Effector memory CD4-positive, alpha-beta T cell (primary cell): ENCODE measurements at places on chromosomes 16 and 17.

DNA sequence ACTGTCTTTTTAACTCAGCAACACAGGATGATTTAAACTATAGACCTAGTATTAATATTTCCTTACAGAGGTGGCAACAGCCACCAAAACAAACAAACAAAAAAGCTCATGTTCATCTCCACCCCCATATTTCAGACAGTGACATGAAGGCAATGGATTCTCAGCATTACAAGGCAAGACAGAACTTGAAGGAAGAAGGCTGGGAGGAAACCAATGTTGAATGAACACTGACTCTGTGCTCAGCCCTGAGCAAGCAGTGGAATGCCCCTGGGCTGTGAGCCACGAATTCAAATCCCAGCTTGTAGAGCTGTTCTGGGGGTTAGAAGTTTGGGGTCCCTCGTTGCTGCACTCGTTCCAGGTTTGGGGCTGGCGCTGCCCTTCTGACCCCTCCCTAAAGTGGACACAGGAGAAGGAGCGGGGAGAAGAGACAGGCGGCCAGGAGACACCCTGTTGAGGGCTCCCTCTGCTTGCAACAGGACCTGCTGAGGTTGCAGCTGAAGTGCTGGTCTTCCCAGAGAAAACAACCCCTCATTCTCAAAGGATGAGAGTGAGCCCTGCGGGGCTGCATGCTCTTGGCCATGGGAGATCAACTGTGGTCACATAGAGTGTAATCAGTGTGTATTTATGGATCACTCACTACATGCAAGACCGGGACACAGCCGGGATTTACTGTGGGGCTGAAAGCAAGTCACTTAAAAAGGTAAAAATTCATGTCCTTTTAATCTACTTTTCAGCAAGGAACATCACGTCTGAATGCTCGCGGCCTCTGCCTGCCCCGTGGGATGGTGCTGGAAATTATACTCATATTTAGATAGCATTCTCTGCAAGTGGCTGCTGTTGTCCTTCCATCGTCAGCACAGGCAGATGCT lies 34.3 kb downstream of the MYH3 start:
- no peaks in the 10 kb centered on the region for H3K36me3 ChIP-seq
- H3K4me1 ChIP-seq, result no peaks in the 10 kb centered on the region
- H3K27ac ChIP-seq, result no peak overlapping the region

- DNase-seq, result no peak
- no peak overlapping the region for H3K4me3 ChIP-seq
- H3K36me3 ChIP-seq, result peaks cover 57% of the 10 kb centered on the region
- H3K27ac ChIP-seq, result no peak overlapping the region
Observed at GRCh38 chr16:28096983-28097899, 33.7 kb upstream of the GSG1L start.

DNA sequence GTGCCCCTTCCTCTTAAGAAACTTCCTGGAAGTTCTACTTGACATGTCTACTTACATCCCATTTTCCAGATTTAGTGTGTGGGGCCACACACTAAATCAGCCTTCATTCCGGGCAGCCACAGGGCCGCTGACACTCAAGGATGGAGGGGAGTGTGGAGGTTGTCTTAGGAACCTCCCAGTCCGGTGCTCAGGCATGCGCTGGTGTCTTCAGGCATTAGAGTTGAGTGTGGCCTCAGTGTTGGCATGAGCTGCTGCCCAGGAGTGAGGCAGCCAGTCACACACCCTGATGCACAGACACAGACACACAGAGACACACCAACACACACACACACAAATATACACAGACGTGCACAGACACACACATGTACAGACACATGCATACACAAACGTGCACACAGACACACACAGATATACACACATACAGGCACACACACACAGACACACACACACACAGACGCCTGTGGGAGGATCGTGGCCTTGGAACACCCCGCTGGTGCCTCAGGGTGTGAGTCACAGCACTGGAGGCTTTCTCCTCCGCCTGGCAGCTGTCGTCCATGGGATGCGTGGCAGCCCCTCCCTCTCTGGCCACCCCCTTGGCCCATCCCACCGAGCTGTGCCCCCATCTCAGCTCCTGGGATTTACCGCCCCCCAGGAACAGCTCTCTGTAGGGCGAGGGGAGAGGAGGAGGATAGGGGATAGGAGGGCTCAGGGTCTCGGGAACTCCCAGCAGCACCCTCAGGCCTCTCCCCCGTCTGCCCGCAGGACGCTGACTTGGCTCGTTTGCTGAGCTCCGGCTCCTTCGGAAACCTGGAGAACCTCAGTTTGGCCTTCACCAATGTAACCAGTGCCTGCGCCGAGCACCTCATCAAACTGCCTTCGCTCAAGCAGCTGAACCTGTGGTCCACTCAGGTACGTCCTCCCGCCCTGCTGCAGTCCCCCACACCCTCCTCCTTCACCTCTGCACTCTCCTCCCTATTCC lies 75.6 kb upstream of the PLCG2 start:
- H3K4me1 ChIP-seq, result no peaks in the 10 kb centered on the region
- H3K36me3 ChIP-seq, result peaks cover 36% of the 10 kb centered on the region
- H3K4me3 ChIP-seq, result no peak overlapping the region

DNA sequence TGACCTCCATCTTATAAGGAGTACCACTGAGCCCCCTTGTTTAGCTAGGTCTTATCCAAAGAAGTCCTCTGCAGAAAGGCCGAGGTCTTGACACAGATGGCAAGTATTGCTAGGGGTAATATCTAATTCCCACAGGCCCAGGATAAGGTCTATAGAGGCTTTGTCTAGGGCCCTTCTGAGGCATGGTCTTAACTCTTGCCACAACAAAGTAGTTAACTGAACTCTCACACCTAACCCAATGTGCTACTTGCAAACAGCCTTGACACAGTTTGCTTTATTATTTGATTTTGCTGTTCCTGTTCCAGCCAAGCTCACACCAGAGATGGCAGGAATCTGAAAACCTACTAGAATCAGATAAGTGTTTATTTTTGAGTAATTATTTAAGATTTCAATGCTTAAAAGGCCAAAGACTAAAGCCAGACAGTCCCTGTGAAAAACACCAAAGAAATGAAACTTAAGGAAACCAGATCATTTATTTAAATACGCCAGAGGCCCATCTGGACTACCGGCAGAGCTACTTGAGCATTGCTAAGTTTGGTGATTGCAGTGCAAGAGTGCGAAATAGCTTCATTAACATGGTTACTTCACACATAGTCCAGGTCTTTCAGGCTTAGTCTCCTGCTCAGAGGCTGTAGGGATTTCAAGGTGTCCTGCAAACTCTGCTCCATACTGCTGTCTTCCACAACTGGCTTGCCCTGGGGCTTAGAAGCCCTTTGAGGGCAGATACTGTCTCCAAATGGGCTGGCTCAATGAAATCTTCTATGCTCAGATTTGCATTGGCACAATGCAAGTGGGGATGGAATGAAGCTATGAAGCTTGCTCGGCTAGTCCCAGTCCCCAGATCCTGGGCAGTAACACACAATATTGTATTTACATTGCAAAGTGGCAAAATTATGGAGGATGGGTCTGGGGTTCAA lies 28.5 kb upstream of the SUPT4H1 start:
- no peaks in the 10 kb centered on the region for H3K27me3 ChIP-seq
- H3K4me3 ChIP-seq, result no peak overlapping the region
- DNase-seq, result no peak
- H3K27ac ChIP-seq, result no peak overlapping the region

DNA sequence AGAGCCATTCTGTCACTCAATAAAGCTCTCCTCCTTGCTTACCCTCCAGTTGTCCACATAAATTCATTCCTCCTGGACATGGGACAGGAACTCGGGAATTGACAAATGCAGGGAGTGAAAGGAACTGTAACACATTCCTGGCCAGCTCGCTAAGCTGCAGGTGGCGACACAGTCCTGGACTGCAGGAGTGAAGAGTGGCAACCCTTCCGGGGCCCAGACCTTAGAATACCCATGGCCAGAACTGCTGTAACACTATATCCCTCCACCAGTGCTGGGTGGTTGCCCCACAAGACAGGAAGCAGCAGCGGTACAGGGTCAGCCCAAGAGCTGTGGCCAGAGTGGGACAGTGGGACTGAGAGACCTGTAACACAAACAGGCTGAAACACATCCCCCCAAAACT lies 30.3 kb upstream of the KIF2B start:
- no peak overlapping the region for H3K4me3 ChIP-seq
- no peak for DNase-seq
- H3K27ac ChIP-seq, result no peak overlapping the region
- H3K4me1 ChIP-seq, result no peaks in the 10 kb centered on the region
- no peaks in the 10 kb centered on the region for H3K36me3 ChIP-seq

DNA sequence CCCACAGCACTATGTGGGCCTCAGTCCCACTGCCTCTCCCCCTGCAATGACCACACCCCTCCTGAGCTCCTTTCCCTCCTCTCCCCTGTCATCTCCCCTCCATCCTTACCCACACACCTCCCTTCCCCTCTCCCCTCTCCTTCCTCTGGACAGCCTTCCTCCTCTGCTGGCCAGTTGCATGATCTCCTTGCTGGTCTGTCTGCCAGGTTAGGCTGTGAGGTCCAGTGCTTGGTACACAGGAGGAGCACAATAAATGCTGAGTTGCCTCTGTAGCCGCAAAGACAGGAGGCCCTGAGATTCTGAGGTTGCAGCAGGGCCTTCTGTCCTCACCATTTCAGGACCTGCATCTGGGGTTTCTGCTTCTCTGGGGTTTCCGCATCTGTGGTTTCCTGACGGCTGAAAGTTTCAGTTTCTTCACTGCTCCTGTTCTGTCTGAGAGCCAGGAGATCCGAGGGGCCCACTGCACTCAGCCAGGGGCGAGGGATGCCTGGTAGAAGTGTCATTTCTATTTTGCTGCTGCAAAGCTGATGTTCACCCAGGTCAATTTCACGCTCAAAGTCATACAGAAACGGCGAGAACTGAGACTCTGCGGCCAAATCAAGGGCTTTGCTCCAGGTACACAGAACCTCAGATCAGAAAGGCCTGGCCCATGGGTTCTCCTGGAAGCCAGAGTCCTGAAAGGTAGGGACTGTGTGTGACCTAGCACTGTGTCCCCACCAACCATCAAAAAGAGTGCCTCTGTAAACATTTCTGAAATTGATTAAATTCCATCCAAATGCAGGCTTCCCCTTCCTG lies 4.6 kb upstream of the SLC12A3 start:
- no peak for DNase-seq
- peak overlapping the region; percentile 44 for H3K27ac ChIP-seq
- H3K27me3 ChIP-seq, result no peaks in the 10 kb centered on the region

GRCh38 chr16:50645563-50646220 lies 35.4 kb downstream of the SNX20 start:
- H3K27ac ChIP-seq, result no peak overlapping the region
- H3K4me1 ChIP-seq, result no peaks in the 10 kb centered on the region
- no peaks in the 10 kb centered on the region for H3K27me3 ChIP-seq
- no peaks in the 10 kb centered on the region for H3K36me3 ChIP-seq
- no peak overlapping the region for H3K4me3 ChIP-seq

- DNase-seq, result no peak
- H3K4me3 ChIP-seq, result no peak overlapping the region
- H3K27ac ChIP-seq, result no peak overlapping the region
Observed at GRCh38 chr17:41467561-41467960, 375 bp upstream of the KRT32 start.

DNA sequence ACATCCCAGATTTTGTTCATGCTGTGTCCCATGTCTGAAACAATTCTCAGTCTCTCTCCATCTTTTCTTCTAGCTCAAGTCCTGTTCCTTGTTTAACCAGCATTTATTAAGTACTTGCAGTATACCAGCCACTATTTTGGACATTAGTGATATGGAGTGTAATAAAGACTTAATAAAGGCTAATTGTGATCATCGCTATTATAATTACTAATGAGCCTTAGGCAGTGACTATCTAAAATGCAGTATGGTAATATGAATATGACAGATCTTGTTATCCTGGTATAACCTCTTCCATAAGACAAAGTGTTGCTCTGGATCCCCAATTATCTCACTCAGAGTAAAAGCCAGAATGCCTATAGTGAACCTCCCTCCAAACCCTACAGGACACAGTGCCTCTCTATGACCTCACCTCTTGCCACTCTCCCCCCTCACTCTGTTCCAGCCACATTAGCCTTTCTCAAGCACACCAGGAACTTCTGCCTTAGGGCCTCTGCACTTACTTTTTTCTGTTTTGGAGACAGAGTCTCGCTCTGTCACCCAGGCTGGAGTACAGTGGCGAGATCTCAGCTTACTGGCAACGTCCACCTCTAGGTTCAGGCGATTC lies 1.8 kb upstream of the FLOT2 start:
- H3K27me3 ChIP-seq, result no peaks in the 10 kb centered on the region
- no peak overlapping the region for H3K27ac ChIP-seq
- DNase-seq, result no peak
- peaks cover 39% of the 10 kb centered on the region for H3K4me1 ChIP-seq

- H3K27ac ChIP-seq, result no peak overlapping the region
- H3K4me3 ChIP-seq, result no peak overlapping the region
- no peak for DNase-seq
- H3K36me3 ChIP-seq, result no peaks in the 10 kb centered on the region
- no peaks in the 10 kb centered on the region for H3K27me3 ChIP-seq
- no peaks in the 10 kb centered on the region for H3K4me1 ChIP-seq
Observed at GRCh38 chr17:56707312-56708219, 114.1 kb downstream of the NOG start.

- no peak overlapping the region for H3K27ac ChIP-seq
- no peak for DNase-seq
- no peaks in the 10 kb centered on the region for H3K4me1 ChIP-seq
- H3K36me3 ChIP-seq, result no peaks in the 10 kb centered on the region
- no peaks in the 10 kb centered on the region for H3K27me3 ChIP-seq
Observed at GRCh38 chr16:80993834-80994233, 12.9 kb downstream of the CMC2 start.

- peak; percentile 41 for DNase-seq
- peaks cover 36% of the 10 kb centered on the region for H3K4me1 ChIP-seq
Observed at GRCh38 chr16:11586856-11587642, at the start of gene LITAF. Gene LITAF (minus strand): TSS chr16:11586919. CDS start chr16:11556730, 30,189 bp downstream.

DNA sequence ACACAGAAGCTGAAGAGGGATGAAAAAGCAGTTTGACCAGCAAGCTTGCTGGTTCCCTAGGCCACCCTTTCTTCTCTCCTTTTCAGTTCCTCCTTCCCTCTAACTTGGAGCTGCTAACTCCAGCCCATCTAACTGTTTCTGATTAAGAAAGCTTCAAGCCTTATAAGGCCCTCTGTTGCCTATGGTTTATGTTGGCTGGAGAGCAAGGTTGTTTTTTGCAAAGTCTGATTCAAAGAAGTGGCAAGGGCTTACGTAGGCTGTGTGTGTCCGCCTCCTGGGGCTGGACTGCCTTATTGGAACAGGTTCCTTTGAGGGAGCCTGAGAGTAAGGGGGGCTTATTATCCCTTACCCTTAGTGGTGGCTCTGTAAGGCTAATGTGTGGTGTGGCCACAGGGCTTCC lies 7.1 kb downstream of the AKAP1 start:
- no peaks in the 10 kb centered on the region for H3K36me3 ChIP-seq
- H3K4me3 ChIP-seq, result no peak overlapping the region
- DNase-seq, result no peak
- H3K4me1 ChIP-seq, result no peaks in the 10 kb centered on the region
- H3K27ac ChIP-seq, result no peak overlapping the region
- no peaks in the 10 kb centered on the region for H3K27me3 ChIP-seq

GRCh38 chr16:4597174-4597573 lies 17.5 kb downstream of the UBALD1 start:
- H3K36me3 ChIP-seq, result no peaks in the 10 kb centered on the region
- H3K4me3 ChIP-seq, result no peak overlapping the region
- H3K27me3 ChIP-seq, result no peaks in the 10 kb centered on the region
- no peak for DNase-seq
- H3K4me1 ChIP-seq, result no peaks in the 10 kb centered on the region
- H3K27ac ChIP-seq, result no peak overlapping the region
